ENCODE measurements at places on chromosomes 13 and 19.

- peak; percentile 13 for DNase-seq
These were observed 32.2 kb downstream of the ZNF136 start for GRCh38 chr19:12194827-12195731.

DNA sequence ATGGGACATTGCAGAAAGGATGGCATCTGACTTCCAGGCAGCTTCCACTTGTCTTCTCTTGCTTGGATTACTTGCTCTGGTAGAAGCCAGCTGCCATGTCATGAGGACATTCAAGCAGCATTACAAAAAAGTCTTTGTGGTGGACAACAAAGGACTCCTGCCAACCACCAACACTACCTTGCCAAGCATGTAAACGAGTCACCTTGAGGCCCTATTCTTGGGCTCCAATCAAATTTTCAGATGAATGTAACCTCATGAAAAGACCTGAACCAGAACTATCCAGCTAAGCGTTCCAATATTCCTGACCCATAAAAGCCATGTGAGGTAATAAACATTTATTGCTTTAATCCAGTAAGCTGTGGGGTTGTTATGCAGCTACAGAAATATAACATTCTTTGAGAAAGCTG lies 12.5 kb downstream of the PROSER1 start:
- DNase-seq: no peak

DNA sequence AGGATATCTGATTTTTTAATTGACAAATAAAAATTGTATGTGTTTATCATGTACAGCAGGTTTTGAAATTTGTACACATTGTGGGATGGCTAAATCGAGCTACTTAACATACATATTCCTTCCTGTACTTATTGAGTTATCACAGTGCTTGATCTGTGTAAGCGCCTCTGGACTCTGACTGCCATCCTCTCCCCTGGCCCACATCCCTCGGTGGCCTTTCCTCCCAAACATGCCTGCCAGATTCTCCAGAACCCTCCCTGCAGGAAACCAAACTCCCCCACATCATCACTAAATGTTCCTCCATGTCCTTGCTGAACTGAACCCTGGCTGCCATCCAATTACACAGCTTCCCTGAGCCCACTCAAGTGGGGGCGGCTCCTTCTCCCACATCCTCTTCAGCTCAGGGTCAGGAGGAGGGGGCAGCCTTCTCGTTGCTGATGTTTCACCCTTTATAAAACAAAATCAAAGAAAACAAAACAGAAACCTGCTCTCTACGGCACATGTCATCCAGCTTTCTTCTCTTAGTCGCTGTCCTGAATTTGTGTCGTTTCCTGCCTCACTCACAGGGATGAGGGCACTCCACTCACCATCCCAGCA lies 97.1 kb upstream of the SPATA13 start:
- DNase-seq: no peak

DNA sequence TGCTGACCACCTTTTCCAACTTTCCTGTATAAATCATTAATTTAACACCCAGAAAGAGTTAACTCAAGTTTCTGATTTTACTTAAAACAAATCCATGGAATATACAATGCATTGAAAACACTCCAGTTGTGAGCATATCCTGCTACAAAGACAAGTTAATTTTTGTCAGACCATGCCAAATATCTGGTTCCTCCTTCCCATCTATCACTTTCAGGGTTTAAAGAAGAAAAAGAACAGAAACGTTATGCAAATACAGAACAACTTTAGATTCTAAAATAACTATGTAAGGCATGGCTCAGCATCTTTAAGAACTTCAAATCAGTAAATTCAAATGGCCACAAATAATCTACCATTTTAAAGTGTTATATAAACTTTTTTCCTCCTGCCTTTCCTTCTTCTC lies 14.9 kb downstream of the MRPS31 start:
- DNase-seq: no peak

- DNase-seq: no peak
These were observed 32.5 kb downstream of the ZNF567 start for GRCh38 chr19:36719687-36720556.

GRCh38 chr13:45384474-45385174 lies 33.5 kb downstream of the SLC25A30 start:
- no peak for DNase-seq

Data from T-helper 2 cell treated with Interferon-gamma antibody and Interleukin-4, amounts not matched to agents 5 μg/mL and 100 μg/mL, for 36 hours (primary cell).